Kidney tubule cell (primary cell): ENCODE measurements at places on chromosomes 3 and 15.

- no peak for DNase-seq
These were observed 73.0 kb downstream of the SCN10A start for GRCh38 chr3:38743043-38743442.

GRCh38 chr3:181885868-181886630 lies 174.3 kb downstream of the SOX2 start:
- DNase-seq, result no peak

GRCh38 chr3:142633073-142633472 lies 36.9 kb downstream of the PLS1 start:
- DNase-seq, result no peak

DNA sequence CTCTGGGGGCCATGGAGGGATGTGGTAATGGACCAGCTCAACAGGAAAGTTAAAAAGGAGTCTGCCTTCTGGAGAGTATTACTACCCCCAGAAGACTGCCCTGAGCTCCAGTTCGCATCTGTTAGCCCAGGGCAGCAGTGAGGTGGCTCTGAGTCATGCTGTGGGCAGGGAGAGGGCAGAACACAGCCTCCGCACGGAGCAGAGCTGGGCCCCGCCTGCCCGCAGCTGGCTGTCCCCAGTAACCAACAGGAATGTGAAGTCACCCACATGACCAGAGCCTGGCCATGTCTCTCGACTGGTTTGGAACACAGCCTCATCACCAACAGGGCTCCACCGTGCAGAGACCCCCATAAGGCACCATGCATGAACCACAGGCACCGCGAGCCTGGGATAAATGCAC lies 62.1 kb downstream of the CYFIP1 start:
- peak; percentile 71 for DNase-seq

GRCh38 chr3:160409812-160410610 lies 10.6 kb downstream of the SMC4 start:
- DNase-seq, result no peak

DNA sequence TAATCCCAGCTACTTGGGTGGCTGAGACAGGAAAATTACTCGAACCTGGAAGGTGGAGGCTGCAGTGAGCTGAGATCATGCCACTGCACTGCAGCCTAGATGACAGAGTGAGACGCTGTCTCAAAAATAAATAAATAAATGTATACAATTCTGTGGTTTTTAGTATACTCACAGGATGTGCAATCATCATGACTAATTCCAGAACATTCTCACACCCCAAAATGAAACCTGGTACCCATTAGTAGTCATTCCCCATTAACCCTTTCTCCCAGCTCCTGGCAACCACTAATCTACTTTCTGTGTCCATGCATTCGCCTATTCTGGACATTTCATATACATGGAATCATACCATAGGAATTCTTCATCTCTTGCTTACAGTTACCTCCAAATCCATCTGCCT lies 44.5 kb downstream of the LRRFIP2 start:
- DNase-seq, result peak; percentile 11

GRCh38 chr15:66586155-66586976 lies 20.6 kb upstream of the LCTL start:
- no peak for DNase-seq

- DNase-seq, result peak; percentile 87
These were observed at the start of gene ULK3 for GRCh38 chr15:74842581-74843444. Gene ULK3 (minus strand): TSS chr15:74843156. CDS start chr15:74843105, 51 bp downstream.

DNA sequence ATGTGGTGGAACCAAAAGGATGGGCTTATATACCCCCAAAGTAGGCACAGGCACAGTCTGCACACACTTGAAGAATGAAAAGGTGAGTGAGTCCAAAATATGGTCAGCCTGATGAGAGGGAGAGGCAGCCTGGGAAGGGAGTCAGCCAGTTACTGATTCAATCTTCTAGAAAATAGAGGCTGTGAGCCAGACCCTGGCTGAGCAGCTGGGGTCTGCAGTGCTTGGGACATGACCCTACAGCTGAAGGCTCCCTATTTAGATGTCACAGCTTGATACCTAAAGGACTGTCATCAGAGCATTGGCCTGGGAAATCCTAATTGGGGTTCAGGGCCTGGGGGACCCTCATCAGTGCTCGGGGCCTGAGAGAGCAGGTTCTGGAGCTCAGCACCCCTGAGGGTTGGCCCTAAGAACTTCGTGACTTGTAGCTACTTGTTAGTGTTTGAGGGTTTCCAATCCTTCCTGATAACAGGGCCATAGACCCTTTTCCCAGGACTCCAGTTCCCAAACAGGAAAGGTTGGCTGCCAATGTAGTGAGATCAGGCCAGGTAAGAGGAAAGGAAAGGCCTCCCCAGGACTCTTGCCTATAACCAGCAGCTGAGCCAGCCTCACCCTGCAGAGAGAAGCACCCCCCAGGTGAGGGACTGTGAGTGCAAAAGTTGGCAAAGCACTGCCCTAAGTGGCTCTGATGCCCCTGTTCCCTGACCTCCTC lies 54.7 kb upstream of the SLCO2A1 start:
- no peak for DNase-seq

DNA sequence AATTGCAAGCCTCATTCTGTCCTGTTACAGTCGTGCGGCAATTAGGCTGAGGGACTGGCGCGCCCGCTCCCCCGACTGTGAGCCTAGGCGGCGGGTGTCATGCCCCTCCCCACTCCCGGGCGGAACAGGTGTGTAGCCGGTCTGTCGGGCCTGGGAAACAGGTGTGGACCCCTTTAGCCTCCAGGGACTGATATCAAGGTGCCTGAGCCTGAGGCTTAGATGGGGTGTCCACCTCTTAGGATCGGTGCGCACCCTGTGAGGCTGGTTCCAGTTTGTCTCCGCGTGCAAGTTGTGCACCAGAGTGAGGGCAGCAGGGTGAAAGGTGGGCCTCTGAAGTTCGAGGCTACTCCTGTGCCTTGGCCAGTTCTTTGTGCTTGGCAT lies 686 bp downstream of the VPS8 start:
- no peak for DNase-seq

- peak; percentile 70 for DNase-seq
These were observed 165.0 kb downstream of the ABHD5 start for GRCh38 chr3:43855674-43856299.
